ENCODE measurements at places on chromosomes 7 and 10.

- DNase-seq: no peak
Observed at GRCh38 chr10:10213237-10213636, 804.4 kb upstream of the CELF2 start.

GRCh38 chr7:56537952-56538351, 421.7 kb upstream of the NUPR2 start:
- DNase-seq: no peak

DNA sequence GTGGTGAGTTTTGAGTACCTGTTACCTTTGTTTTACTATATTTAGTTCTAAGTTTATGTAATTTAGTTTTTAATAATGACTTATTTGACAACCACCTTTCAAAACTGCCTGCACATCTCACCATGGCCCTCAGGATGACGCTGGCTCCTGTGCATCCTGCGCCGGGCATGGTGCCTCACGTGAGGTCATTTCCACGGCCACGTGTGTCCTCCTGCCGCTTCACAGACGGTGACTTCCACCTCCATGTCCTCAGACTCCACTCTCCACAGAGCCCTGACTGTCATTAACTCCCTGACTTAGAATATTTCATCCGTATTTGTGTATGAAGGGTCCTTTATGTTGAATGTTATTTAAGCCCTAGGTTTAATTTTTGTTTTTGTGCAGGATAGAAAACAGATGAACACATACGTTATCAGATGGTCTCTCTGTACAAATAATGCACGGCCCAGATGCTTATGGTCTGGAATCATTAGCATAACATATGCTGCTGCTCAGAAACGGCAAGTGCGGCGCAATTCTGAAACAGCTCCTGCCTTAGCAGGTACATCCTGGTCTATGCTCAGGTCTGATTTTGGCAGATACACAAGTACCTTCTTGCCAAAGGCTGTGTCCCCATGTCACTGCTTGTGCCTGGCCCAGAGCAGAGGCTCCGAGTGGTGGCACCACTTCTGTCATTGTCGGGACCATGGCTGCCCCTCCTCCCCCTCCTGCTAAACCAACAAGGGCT, 155.8 kb downstream of the WDR37 start:
- DNase-seq: no peak

- DNase-seq: no peak
Observed at GRCh38 chr10:106941297-106942034, 223.0 kb downstream of the SORCS1 start.

DNA sequence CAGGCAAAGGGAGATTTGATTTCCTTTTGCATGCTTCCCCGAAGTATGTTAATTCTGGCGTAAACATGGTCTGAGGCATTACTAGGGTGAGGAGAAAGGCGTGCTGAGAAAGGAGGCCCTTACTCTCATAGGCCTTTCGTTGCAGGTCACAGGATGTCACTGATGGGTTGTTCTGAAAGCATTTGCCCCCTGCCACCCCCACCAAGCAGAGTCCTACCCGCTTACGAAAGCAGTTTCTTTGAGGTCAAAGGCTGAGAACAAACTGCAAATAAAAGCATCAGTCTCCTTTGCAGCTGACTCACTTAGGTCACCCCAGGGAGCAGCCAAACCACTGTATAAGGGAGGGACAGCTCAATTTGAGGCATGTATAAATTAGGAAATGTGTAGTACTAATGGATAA, 57.1 kb downstream of the BPGM start:
- no peak for DNase-seq

DNA sequence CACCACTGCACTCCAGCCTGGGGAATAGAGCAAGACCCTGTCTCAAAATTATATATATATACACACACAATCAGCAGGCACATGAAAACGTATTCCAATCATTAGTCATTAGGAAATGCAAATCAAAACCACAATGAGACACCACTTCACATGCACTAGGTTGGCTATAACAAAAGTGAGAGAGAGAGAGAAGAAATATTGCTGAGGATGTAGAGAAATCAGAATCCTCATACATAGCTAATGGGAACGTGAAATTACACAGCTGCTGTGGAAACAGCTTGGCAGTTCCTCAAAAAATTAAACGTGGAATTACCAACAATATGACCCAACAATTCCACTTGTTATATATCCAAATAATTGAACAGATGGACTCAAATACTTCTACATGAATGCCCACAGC, 43.3 kb upstream of the CNNM1 start:
- DNase-seq: no peak

GRCh38 chr10:44008270-44008916, 359.7 kb upstream of the ZNF32 start:
- no peak for DNase-seq

GRCh38 chr7:23306936-23307521, 7.9 kb downstream of the MALSU1 start:
- no peak for DNase-seq

- no peak for DNase-seq
Observed at GRCh38 chr7:2522780-2523433, 3.3 kb downstream of the LFNG start.

GRCh38 chr10:112140110-112140970, 43.2 kb downstream of the GPAM start:
- no peak for DNase-seq

DNA sequence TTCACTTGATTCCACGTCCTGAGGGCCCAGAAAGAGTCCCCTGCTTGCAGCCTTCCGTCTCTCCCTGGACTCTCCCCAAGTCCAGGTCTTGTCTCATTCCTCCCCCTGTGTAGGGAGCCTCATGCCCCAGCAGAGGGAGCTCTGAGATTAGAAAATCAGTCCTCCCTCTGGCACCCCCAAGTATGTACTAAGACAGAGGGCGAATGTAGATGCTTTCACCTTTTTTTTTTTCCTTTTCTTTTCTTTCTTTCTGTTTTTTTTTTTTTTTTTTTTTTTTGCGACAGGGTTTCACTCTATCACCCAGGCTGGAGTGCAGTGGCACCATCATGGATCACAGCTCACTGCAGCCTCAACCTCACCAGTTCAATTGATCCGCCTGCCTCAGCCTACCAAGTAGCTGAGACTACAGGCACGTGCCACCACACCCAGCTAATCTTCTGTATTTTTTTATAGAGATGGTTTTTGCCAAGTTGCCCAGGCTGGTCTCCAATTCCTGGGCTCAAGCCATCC, 10.3 kb downstream of the SFXN3 start:
- peak; percentile 55 for DNase-seq

- DNase-seq: no peak
Observed at GRCh38 chr10:30384701-30385201, 35.7 kb upstream of the MTPAP start.

- no peak for DNase-seq
Observed at GRCh38 chr10:2049560-2049959, 312.2 kb upstream of the ADARB2 start.

- no peak for DNase-seq
Observed at GRCh38 chr7:10657201-10657600, 316.5 kb upstream of the PHF14 start.

DNA sequence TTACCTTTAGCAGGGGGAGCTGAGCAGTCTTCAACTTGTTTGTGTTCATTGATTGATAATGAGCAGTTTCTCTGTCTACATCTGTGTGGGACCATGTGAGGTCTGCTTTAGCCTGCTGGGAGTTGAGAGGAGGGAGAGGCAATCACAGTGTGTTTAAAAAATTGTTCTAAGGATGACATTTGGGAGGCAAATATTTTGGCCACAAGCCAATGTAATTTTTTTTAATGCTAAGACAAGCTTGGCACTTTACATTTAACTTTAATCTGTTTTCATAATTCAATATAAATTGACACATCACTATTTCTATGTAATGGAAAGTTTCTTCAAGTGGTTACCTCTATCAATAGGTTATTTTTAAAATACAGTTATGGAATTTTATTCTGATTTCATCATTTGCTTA, 55.9 kb upstream of the SEMA3A start:
- DNase-seq: no peak

- DNase-seq: no peak
Observed at GRCh38 chr7:65475040-65475726, 101.5 kb downstream of the ZNF92 start.

DNA sequence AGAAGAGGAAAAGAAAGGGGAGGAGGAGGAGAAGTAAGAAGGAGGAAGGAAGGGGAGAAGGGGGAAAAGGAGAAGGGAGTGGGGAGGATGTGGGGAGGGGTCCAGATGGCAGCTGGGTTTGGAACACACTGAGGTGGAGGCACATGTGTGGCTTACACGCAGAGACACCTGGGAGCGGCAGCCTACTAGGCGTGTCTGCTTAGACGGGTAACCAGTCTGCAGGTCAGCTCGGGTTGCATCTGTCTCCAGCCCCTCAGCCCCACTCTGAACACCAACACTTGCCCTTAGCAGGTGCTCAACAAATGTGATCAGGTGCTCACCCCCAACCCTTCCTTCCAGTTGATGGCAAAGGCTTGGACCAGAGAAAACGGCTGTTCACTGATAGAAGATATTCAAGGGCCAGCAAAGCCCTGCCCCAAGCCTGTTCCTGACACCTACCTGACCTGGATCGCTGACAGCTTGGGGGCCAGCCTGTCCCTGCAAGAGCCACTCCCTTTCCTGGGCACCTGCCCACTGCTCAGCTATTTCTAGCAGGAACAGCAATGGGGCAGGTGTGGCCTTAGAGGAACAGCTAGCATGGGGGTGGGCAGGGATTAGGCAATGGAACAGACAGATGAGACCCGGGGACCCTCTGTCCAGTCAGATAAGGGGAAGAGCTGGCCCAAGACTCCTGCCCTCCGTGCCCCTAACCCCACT, 70.5 kb downstream of the SH3PXD2A start:
- no peak for DNase-seq

DNA sequence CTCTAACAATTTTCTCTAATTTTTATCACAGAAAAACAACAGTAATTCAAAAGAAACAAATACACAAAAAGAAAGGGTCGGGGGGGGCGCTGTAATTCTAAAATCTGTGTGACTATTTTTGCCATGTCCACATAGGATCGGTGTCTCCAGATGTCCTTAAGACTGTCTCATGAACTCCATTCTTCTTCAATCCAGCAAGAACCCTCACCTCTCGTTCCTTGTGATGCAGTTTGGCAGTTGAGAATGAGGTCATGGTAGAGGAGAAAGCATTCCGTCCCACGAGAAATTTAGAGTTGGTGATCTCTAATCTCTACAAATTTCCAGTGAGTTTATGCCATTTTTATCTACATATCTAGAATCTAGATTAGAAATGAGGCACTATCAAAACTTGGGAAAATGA, 394.7 kb downstream of the TFEC start:
- no peak for DNase-seq

DNA sequence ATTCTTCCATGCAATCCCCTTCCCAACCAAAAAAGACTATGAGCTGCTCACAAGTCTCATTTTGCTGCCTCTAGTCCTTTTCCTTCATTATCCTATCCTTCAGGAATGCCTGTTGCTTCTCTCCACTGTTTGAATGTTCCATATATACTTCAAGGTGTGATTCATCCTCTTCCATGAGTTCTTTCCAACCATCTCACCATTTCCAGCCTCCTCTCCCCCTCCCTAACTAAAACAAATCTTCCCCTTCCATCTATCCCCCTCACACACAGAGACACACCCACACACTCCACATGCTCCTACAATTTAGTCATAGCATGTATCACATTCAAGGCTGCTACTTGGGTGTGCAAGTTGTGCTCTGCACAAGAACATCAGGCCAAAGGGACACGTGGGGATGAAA, 254.3 kb downstream of the DYNC1I1 start:
- DNase-seq: no peak

DNA sequence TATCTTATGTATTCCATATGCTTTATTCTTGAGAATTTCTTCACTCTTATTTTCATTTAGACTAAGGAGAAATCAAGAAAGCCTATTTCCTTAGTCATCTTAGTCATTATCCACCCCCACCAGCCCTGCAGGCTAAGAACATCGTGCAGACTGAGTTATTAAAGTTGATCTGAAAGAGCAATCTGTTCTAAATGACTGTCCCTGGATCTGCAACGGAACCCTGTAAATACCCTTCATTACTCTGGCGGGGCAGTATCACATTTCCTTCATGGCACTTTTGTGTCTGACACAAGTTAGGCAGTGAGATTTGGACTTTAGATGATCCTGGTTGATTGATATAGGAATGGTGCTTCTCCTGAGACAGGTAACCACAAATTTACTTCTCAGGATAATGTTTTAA, 3.5 kb upstream of the MYPN start:
- DNase-seq: no peak

DNA sequence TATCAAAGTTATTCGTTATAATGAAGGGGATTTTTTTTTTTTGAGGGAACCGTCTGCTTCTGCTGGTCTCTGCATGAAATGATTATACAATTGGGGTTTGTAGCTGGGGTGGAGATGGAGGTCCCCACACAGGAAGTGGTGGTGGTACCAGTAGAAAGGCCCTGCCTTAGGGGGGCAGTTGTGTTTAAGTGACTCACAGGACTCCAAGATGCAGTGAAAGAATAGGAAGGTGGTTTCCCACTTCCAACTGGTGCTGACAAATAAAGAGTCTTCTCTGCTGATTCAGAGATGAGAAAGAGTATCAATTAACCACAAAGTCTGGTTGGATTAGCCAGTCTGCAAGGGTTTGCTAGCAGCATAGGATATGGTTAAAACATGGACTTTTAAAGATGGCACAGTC, 376.0 kb downstream of the SORCS3 start:
- DNase-seq: no peak

DNA sequence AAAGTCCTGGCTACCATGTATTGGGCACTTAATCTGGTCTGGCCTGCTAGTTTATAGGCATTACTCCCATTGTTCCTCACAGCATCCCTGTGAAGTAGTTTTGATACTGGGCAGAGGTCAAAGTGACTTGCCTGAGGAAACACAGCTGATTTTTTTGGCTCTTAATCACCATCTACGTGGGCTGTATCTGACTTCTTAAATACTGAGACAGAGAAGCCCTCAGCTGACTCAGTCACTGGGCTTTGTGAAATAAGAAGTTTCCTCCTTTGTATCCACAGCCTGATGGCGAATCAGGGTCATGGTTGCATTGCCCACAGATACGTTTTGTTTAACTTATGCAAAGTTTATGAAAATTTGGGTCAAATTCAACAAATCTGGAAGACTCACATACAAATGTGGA, 13.2 kb downstream of the TACR2 start:
- DNase-seq: no peak

GRCh38 chr7:9719721-9720120, 1254.0 kb upstream of the PHF14 start:
- DNase-seq: no peak

- no peak for DNase-seq
Observed at GRCh38 chr7:79880312-79880711, 254.3 kb upstream of the GNAI1 start.
